ENCODE measurements at places on chromosomes 2 and 18.

- no peak for DNase-seq
Measured at GRCh38 chr2:223041527-223042109, 10.4 kb upstream of the KCNE4 start.

DNA sequence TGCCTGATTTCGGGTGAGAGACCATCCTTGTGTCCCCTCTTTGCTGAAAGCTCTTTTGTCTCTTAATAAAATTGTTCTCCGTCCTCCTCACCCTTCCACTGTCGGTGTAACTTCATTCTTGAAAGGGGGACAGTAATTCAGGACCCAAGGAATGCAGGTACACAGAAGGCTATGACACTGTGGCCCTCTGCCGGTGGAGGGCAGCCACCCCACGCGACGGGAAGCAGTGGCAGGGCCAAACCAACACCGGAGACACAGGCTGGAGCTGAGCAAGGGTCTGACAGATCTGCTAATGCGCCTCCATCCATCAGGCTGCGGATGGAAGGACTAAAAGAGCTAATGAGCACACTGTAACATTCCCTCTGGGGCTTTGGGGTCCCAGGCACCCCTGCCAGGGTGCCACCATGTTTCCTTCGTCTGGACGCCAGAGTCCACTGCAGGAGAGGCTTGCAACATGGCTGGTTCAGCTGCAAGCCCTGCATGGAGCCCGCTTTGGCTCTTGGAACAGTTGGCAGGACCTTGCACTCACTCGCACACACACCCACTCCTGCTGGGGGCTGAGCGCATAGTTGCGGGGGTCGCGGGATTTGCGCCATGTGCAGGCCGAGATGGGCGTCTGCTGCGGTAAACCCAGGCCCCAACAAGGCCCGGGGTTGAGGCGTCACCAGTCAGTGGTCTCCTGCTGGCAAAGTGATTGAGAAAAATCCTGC is 544.1 kb upstream of the CDH7 start:
- DNase-seq, result no peak

DNA sequence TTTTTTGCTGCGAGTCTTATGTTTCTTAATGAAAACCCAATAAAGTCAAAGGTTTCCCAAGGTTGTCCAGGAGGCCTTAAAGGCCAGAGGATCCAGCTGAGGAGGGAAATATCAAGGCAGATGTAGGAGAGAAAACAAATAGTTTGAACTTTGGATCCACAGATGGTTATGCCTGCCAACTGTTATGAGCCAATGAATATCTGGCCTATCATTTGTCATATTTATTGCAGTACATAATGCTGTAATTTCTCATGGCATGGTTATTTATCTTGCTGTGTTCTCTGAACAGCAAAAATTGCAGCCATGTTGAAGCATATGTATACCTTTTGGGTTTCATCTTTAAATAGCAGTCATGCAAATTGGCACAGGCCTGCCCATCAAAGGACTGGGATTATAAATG is 38.2 kb upstream of the CAVIN2 start:
- DNase-seq, result no peak

DNA sequence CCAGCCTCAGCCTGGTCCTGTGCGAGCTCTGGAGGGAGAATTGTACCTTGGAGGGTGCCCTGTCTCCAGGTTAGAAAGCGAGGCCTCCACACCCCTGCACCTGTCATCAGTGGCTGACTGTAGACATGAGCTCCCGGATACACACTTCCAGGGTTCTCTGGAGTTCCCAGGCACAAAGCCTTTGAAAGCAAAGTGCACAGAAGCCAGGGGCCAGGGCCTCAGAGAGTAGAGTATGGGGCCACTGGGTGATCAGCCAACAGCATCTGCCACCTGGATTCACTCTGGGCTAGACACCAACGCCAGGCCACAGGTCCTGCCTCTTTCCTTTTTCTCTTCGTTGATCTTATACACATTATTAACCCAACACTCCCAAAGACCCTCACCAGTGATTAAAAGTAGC is 239.4 kb upstream of the HDAC4 start:
- no peak for DNase-seq

GRCh38 chr2:226270285-226271058 is 529.1 kb downstream of the IRS1 start:
- no peak for DNase-seq

DNA sequence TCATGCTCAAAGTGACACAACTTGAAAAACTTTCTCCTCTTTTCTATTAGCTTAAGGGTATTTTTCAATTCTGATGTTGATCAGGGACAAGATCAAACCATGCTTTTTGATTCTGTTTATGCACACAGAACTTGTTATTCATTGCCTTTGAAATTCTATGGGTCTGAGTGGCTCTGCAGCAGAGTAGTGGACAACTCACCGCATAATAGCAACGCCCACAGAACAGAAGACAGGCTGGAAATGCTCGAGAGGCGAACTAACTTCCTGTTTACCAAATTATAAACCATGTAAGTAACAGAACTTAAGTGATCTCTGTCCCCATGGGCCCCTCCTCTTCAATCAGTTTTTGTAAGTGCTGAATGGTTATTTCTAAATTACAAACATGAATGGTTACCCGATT is 131.2 kb downstream of the CBLN2 start:
- DNase-seq, result no peak

- DNase-seq, result no peak
Measured at GRCh38 chr18:48848641-48849143, 102.1 kb downstream of the SMAD7 start.

- DNase-seq, result no peak
Measured at GRCh38 chr2:143710196-143710595, 581.0 kb downstream of the ARHGAP15 start.

DNA sequence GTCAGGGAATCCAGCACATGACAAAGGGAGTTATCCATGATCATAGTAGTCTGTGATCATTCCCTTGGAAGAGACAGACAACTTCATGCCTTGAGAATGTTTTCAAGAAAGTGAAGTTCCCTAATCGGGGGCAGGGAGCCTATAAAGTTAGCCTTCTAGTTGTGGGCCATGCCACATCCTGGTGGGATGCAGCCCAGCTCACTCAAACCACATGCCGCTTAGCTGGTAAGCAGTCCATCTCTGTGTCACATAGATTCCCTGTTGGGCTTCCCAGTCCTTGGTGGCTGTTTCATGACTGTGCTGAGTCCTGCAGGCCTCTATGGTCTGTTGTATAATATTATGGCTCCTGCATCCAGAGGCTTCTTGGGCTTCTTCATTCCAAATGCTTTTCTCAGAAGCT is 11.4 kb upstream of the ARHGAP25 start:
- no peak for DNase-seq

DNA sequence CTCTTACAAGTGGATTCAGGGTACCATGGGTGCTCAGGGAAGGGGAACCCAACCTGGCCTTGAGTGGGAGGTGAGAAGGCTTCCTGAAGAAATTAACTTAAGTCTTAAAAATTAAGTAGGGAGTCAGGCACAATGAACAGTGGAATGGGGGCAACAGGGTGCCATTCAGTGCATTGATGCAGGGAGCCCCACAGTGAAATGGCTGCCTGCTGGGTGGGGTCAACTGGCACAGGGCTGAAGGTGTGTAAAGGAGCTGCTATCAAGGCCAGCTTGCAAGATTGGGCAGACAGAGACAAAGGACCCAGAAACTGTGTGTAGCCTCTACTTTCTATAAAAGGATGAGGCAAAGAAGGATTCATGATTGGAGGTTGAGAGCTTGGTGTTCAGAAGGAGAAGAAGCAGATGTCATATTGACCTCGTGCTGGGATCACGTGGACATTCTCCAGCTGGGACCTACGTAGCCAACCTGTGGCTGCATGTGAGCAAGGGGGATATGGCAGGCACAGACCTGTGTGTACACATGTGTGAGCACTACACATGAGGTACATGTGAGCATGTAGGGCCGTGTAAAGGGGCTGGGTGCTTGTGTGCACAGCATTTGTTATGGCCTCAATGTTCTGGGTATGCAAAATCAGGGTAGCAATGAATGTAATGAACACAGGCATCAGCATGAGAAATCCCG is 209.5 kb upstream of the HAAO start:
- DNase-seq, result no peak

DNA sequence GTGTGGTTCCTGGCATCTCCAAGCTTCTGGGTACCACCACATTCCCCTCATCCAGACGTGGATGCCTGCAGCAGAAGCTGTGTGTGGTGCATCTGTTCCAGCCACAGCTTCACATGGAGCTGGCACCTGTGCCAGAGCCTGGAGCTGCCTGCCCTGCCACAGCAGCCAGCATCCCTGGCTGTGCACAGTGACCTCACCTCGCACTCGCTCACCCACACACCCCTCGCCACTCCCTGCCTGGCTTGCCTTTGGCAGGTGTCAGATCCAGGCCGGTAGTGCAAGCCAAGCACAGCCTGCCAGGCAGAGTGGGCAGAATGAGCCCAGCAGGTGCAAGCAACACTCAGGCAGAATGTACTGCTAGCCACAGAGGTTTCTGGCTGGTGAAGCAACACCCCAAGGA is 59.9 kb upstream of the DYNC1I2 start:
- DNase-seq, result no peak
